ENCODE measurements at places on chromosomes 1 and 21.

GRCh38 chr1:26701995-26702679 is 6.3 kb downstream of the ARID1A start:
- peak overlapping the region; percentile 74 for H3K27ac ChIP-seq
- no peak for DNase-seq

DNA sequence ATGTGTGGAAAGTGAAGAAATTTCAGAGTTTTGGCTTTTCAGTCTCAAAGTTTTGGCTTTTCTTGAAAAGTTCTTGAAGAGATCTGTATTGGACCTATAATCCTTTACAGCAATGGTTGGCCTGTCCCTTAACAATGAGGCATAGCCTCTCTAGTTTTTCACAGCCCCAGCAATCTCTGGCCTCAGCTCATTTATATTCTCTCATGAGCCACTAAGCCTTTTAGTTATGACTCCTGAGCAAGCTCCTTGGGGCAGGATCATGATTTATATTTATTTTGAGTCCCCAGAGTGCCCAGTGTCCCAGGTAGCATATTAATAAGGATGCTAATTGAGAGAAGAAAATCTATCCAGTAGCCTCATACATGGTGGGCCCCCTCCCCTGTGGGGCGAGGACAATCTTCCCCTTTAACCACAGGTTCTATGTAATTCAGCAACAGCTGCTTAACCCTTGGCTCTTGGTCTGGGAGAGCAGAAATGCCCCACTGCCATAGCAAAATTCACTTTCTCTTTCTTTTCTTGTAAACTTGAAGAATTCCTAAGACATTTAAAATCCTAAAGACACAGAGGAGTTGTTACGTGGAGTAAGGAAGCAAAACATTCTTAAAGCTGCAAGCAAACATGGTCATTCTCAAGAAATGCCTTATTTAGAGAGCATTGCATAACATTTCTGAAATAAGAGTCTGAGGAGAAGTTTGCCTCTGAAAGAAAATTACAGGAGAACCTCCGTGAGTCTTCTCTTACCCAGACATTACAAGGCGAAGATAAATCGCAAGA is 6.3 kb downstream of the NGF start:
- H3K36me3 ChIP-seq = no peaks in the 10 kb centered on the region
- no peaks in the 10 kb centered on the region for H3K4me1 ChIP-seq
- H3K27ac ChIP-seq = no peak overlapping the region
- no peak for DNase-seq
- H3K4me3 ChIP-seq = no peak overlapping the region

- no peaks in the 10 kb centered on the region for H3K27me3 ChIP-seq
- H3K36me3 ChIP-seq = no peaks in the 10 kb centered on the region
- DNase-seq = no peak
Observed at GRCh38 chr1:23124259-23125026, 44.2 kb downstream of the LUZP1 start.

- no peaks in the 10 kb centered on the region for H3K4me1 ChIP-seq
- H3K27ac ChIP-seq = no peak overlapping the region
- no peak overlapping the region for H3K4me3 ChIP-seq
- no peak for DNase-seq
- H3K36me3 ChIP-seq = no peaks in the 10 kb centered on the region
- no peaks in the 10 kb centered on the region for H3K27me3 ChIP-seq
Observed at GRCh38 chr1:76465030-76465429, 390.5 kb downstream of the ST6GALNAC3 start.

DNA sequence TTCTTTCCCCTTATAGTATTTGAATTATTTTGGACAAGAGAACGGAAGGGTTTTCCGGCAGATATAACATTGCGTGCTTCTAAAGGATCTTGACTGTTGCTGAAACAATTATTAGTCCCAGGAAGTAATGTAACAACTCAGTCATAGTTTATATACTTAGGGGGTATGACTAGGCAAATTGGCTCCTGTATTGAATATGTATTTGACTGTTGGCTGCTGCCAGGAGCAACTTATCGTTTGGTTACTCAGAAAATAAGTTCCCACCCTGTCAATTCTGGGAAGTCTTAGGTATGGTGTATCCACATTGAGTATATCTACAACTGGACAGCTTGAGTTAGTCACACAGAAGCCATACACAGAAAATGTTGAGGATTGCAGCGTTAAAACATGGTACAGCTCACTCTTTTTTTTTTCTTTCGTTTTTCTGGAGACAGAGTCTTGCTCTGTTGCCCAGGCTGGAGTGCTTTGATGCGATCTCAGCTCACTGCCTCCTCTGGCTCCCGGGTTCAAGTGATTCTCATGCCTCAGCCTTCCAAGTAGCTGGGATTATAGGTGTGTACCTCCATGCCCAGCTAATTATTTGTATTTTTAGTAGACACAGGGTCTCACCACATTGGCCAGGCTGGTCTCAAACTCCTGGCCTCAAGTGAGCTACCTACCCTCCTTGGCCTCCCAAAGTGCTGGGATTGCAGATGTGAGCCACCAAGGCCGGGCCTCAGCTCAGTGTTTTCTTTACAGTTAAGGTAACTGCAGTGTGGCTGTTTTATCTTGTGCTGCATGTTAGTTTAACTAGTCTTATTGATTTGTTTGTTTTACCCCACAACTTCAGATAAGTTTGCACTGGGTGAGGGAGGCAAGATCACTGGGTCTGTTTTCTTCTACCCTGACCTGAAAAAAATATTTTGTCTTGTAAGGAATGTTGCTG is 10.2 kb downstream of the SMAP2 start:
- H3K27me3 ChIP-seq = no peaks in the 10 kb centered on the region
- peaks cover 63% of the 10 kb centered on the region for H3K4me1 ChIP-seq
- peak overlapping the region; percentile 73 for H3K27ac ChIP-seq

DNA sequence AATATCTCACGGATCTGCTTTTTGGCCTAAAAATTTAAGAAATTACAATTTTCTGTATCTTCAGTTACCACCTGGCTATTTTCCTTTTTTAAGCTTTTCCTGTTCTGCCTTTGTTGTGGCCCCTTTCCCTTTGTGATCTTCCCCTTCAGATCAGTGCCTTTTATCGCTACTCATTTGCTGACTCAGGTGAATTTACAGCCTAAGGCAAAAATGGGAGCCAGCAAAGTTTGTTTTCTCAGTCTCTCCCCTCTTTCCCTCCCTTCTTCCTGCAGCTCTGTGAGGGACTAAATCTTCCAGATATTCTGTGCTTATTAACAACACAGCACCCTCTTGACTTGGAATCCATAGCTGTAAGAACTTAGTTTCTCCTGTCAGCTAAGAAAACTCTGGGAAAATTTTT is 5.3 kb upstream of the PRRC2C start:
- H3K36me3 ChIP-seq = peaks cover 1% of the 10 kb centered on the region
- H3K4me1 ChIP-seq = peaks cover 6% of the 10 kb centered on the region
- no peak overlapping the region for H3K27ac ChIP-seq
- DNase-seq = no peak

- no peak for DNase-seq
- peaks cover 24% of the 10 kb centered on the region for H3K4me1 ChIP-seq
- H3K27ac ChIP-seq = peak overlapping the region; percentile 72
- H3K27me3 ChIP-seq = no peaks in the 10 kb centered on the region
- peak overlapping the region; percentile 22 for H3K4me3 ChIP-seq
Observed at GRCh38 chr1:38006008-38006828, 904 bp upstream of the FHL3 start.

- no peaks in the 10 kb centered on the region for H3K36me3 ChIP-seq
- H3K27me3 ChIP-seq = no peaks in the 10 kb centered on the region
- no peak overlapping the region for H3K27ac ChIP-seq
- peaks cover 21% of the 10 kb centered on the region for H3K4me1 ChIP-seq
Observed at GRCh38 chr1:84141182-84142003, 2.7 kb upstream of the PRKACB start.

DNA sequence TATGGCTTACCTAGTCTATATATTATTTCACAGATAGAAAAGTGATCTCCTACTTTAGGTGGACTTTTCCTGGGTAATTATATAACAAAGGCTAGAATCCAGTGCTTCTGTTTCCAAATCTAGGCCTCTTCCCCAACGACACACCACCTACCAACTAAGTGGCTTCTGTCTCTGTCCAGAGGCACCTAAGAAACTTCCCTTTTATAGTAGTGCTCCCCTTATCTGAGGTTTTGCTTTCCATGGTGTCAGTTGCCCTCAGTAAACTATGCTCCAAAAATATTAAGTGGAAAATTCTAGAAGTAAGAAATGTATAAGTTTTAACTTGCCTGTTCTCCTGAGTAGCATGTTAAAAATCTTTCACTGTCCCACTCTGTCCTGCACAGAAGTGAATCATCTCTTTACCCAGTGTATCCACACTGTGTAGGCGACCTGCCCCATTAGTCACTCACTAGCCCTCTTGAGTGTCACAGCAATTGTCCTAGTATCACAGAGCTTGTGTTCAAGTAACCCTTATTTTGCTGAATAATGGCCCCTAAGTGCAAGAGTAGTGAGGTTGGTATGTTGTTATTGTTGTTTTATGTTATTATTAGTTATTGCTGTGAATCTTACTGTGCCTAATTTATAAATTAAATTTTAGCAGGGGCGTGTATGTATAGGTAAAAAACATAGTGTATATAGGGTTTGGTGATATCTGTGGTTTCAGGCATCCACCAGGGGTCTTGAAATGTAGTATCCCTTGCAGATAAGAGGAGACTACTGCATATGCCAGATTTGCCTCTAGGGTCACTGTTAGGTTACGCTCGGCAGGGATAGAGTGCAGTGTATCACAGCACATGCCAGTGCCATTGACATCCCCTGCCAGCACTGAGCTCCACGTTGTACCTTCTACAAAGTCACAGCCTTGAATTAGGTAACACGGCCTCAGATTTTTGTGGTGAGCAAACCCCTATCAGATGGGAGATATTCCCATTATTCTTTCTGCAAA is 14.7 kb upstream of the CD53 start:
- H3K4me1 ChIP-seq = no peaks in the 10 kb centered on the region
- no peaks in the 10 kb centered on the region for H3K27me3 ChIP-seq
- no peak overlapping the region for H3K27ac ChIP-seq

- no peak overlapping the region for H3K27ac ChIP-seq
- no peaks in the 10 kb centered on the region for H3K36me3 ChIP-seq
- no peaks in the 10 kb centered on the region for H3K27me3 ChIP-seq
Observed at GRCh38 chr1:58805716-58806571, 22.1 kb upstream of the JUN start.

DNA sequence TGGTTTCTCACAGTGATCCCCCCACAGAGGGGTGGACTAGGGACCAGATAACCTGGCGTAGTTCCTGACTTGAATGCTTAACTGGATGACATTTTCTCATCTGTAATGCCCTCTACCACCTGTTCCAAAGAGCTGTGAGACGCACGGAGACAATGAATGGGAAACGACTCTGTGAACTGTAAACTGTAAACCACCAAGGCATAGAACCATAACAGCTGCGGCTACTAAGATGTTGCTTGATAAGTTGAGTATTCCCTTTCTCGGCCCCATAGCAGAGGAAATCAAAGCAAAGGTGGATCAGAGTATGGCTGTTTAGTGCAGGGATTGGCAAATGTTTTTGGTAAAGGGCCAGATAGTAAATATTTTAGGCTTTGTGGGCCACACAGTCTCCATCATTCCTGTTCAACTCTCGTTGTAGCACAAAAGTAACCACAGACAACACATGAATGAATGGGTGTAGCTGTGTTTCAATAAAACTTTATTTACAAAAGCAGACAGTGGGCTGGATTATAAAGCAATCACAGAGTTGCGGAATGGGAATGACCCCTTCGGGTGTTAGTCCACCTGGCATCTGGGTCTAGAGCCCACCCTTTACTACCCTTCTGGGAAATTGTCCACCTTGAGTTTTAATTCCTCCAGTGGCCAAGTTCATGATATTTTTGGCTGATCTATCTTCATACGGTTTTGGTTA is 315.2 kb downstream of the RPS6KC1 start:
- no peak for DNase-seq
- no peaks in the 10 kb centered on the region for H3K36me3 ChIP-seq
- no peak overlapping the region for H3K4me3 ChIP-seq
- 0 out of 2 replicates have a peak, but pooled peaks cover 2% of the 10 kb centered on the region for H3K27me3 ChIP-seq
- no peaks in the 10 kb centered on the region for H3K4me1 ChIP-seq

DNA sequence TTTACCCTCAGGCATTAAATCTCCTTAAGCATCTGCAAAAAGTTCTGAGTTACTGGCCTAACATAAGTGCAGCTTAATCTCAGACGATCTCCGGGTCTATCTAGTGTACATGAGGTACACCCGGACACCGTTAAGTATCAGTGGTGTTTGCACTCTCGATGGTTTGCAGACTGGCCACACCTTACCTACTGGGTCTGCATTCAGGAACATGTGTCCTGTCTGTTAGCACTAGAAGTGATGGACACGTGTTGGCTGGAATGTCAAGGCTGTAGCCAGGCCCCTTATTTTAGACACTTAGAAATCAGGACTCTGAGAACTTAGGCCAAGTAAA is 783 bp upstream of the AGL start:
- peak overlapping the region; percentile 83 for H3K27ac ChIP-seq
- H3K4me1 ChIP-seq = peaks cover 3% of the 10 kb centered on the region
- DNase-seq = no peak
- H3K4me3 ChIP-seq = peak overlapping the region; percentile 79

DNA sequence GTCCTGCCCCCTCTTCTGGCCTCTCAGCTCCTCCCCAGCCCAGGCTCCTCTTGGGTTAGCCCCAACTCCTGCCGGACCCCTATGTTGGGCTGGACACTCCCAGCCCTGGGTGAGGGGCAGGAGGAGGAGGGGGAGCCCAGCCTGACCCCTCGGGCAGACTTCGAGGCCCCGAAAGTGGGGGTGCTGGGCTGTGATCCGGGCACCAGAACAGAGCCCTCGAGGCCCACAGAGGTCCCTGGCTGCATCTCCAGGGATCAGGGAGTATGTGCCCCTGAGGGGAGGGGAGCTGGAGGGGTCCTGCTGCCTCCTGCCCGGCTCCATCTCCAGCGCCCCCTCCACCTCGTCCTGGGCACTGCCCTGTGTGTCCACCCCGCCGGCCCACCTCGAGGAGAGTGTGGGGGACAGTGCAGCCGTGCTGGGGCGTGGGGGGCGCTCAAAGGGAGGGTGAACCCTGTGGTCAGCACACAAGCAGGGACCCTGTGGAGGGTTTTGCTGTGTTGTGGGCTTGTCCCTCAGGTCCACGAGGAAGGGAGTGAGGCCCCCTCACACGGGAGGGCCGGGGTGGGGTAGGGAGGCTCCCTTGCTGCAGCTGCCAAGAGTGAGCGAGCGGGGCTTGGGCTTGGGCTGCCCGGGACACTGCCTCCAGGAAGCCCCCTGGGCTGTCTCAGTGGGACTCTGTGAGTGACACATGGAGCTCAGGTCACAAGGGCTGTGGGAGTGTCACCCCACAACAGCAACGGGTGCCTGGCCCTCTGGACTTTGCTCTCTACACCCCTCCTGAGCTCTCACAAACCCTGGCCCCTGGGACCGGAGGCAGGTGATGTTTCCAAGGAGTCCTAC is 54.4 kb downstream of the COL18A1 start:
- DNase-seq = no peak
- peak overlapping the region; percentile 84 for H3K27ac ChIP-seq
- no peaks in the 10 kb centered on the region for H3K36me3 ChIP-seq
- H3K4me3 ChIP-seq = no peak overlapping the region
- no peaks in the 10 kb centered on the region for H3K27me3 ChIP-seq

GRCh38 chr1:247400685-247401084 is 15.3 kb upstream of the NLRP3 start:
- peaks cover 9% of the 10 kb centered on the region for H3K4me1 ChIP-seq
- H3K27ac ChIP-seq = no peak overlapping the region
- H3K36me3 ChIP-seq = no peaks in the 10 kb centered on the region
- no peaks in the 10 kb centered on the region for H3K27me3 ChIP-seq

DNA sequence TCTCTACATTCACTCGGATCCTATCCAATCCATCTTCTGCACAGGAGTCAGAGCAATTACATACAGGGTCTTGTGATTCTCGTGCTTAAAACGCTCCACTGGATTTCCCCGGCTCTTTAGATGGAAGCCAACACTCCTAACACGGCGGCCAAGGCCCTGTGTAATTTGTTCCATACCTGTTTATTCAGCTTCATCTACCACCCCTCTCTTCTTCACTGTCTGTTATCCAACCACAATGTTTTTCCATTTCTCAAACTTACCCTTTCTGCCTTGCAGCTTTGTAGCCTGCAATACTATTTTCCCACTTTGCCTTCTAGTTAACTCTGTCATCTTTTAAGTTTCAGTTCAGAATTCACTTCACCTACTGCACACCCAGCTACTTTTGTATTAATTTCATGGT is 249.6 kb upstream of the USP25 start:
- no peaks in the 10 kb centered on the region for H3K36me3 ChIP-seq
- H3K27ac ChIP-seq = no peak overlapping the region
- no peaks in the 10 kb centered on the region for H3K4me1 ChIP-seq
- no peak overlapping the region for H3K4me3 ChIP-seq

Data from Panc1 (cell line).